Activated CD8-positive, alpha-beta memory T cell treated with anti-CD3 and anti-CD28 coated beads for 24 hours (primary cell): ENCODE measurements at places on chromosomes 3 and 15.

DNA sequence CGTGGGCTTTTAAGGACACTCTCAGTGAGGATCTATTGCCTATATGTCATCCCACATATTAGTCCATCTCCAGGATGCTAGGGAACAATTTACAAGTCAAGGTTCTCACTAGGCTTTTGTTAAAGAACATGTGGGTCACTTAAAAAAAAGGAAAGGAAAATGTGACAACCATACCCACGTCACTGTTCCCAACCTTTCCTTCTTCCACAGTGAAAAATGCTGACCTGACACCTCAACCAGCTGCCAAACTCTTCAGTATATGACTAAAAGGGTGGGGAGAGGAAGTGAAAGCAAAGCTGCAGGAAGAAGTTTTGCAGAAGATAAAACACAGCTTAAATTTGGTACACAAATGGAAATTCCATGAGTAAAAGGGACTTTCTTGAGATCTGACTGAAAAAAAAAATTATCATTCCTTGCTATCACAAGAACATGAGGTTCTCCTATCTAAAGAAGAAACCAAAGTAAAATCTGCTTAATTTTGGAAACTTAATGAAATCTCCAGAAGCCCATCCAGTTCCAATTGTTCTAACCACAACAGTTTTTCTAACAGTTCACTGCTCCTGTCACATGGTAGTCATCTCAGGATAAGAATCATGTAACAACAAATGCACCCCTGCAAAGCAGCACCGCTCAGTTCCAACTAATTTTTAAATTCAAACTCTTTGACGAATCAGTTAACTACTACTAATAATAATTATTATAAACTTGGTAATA is 117.0 kb upstream of the TSPAN3 start:
- DNase-seq, result no peak

- no peak for DNase-seq
These were observed 104.4 kb downstream of the PPP2R3A start for GRCh38 chr3:136069933-136070332.

GRCh38 chr3:53375019-53375418 is 27.7 kb upstream of the DCP1A start:
- DNase-seq, result peak; percentile 72

GRCh38 chr3:130627143-130627855 is 110.3 kb downstream of the COL6A6 start:
- DNase-seq, result no peak

DNA sequence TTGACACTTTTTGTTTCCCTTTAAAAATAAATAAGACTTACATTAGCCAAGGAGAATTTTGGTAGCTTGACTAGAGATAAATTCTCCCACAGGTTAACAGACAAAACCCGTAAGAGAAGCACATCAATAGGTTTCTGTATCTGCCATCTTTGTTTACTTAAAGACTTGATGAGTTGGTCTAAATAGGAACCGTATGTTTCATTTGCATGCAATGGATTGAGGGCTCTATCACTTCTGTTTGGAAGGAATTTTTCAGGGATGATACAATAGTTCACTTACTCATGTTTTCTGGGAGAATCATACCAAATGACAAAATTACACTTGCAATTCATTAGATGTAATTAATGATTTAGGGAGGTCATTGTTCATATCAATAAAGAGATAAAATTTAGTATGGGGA is 631.5 kb upstream of the NR2F2 start:
- no peak for DNase-seq

GRCh38 chr3:192888190-192888589 is 29.5 kb downstream of the MB21D2 start:
- no peak for DNase-seq

DNA sequence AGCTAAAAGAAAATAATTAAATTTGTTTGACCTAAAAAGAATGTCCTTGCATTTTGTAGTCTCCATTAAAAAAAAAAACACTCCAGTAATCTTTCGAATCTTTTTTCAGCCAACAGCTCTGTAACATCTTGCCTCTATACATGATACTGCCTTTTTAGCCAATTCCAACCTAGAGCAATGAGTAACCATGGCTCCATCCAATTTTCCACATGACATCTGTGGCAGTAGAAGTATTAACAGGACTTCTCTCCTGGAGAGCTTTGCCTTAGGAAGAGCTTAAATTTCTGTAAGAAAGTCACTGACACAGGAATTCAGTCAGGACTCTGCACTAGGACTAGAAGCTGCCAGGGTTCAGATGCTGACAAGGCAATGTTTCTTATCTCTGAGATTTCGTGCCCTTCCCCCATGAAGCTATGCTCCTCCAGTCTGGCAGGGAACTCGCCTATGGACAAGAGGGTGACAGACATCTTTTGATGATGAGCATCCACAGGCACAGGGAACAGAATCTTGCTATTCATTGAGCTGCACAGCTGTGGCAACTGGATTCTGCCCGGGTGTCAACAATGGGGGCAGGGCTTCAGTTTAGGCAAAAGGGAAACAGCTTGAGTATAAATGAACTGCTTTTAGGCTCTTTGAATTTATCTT is 81.8 kb downstream of the ALCAM start:
- DNase-seq, result no peak

DNA sequence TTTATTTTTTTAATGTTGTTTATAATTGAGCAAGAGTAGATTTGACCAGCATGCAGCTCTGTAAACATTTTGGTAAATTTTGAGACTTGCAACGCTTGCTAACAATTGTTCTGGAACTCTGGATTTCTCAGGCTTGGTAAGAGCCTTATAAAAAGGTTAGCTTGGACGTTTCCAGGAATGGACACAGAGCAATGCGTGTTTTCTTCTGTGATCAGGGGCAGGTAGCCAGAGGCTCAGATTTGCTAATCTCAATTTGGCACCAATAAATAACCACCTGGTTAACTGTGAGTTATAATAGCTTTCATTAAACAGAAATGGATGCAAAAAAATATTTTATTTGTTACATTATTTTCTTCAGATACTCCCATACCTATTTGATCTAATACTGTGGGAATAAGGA is 39.8 kb downstream of the CADM2 start:
- no peak for DNase-seq

DNA sequence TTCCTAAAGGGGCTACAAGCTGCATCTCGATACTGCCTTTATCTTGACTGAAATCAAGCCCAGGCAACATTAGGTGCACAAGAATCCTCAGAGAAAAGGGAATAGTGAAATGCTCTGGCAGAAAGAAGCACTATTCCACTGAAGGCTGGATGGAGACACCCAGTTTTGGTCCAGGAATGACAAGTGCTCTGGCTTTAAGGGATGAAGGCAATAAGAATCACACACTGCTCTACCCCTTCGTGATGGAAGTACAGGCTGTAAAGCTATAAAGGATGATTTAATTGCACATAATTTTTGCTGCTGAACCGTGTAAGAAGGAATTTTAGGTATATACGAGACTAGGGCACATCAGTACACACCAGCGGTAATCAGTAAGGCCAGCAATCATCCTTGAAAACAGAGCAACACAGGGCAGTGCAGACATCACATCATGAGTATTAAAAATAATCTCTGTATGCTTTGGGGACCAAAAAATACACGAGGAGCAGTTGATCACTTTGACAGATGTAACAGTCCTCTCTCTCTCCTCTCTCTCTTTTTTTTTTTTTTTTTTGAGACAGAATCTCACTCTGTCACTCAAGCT is 414.6 kb upstream of the TBL1XR1 start:
- DNase-seq, result no peak

DNA sequence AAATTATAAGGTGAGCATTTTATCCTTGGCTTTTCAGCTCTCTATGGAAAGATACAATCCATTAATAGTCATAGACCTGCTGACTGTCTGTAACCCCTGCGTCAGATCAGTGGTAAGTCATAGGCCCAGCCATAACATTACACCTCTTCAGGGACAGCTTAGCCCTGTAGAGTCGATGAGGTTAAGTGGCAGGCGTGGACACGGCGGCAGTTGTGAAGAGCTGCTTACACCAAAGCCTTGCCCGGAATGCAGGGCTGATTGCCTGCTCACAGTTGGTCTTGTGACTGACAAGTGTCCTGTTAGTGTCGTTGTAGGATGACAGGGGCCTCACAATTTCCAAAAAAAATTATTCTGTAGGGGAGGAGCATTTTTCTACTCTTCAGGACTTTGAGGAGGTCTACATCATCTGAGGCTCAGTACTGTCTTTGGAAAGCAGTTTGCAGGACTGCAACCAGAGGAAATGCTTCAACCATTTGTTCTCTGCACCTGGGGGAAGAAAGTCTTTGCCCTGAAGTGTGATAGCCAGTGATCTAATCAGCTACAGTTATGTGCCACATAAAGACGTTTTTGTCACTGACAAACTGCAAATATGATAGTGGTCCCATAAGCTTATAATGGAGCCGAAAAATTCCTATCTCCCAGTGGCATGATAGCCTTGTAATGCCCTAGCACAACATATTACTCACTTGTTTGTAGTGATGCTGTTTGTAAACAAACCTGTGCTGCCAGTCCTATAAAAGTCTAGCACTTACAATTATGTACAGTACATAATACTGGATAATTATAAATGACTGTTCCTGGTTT is 14.9 kb upstream of the SELENOT start:
- DNase-seq, result no peak

GRCh38 chr3:26657348-26657976 is 34.9 kb downstream of the LRRC3B start:
- no peak for DNase-seq

GRCh38 chr3:55491296-55491816 is 4.2 kb upstream of the WNT5A start:
- DNase-seq, result no peak

DNA sequence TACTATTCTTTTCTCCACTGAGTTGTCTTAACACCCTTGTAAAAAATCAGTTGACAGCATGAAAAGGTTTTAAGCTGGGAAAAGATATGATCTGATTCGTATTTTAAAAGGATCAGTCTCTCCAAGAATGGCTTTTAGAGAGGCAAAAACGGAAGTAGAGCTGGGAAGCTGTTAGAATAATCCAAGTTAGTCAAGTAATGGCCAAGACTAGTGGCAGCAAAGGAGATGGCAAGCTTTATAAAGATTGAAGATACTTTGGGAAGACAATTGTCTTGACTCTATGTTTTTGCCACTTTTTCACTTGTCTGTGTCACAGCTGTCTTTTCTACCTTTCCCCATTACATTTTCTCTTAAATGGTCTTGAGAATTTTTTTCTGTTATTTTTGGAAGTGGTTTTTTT is 243.5 kb upstream of the MANF start:
- no peak for DNase-seq

GRCh38 chr15:62649793-62650420 is 392.6 kb upstream of the TPM1 start:
- DNase-seq, result no peak

DNA sequence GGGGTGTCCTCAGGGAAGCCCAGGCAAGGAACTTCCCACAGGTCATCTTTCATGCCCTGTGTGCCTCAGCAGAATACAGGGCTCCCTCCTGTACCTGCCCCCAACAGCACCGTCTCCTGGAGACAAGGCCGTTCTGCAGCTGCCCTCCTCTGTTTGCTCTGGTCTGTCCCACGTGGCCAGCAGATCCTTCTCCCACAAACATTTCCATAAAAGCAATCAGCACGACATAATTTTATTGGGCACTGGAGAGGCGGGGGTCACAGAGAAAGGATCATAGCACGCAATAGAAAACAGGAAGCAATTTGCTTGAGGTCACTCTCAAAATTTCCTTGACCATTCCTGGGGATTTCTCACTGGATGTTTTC is 29.4 kb downstream of the STARD5 start:
- no peak for DNase-seq

DNA sequence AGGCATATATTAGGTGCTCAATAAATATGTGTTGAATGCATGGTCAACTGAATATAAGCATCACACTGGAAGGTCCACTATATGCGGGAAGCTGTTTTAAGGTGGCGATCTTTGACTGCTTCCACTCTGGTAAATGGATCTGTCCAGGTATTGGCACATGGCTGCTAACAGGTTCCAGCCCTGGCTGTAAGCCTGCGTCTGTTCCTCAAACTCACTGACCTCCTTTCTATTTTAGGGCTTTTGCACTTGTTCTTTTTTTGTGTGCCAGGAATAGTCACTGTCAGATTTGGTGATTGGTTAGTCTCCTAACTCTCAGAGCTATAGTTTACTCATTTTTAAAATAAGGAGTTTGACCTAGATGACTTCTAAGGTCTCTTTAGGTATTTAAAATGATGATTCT is 46.2 kb downstream of the ADAMTSL3 start:
- DNase-seq, result no peak

GRCh38 chr3:56915966-56916586 is 114.3 kb upstream of the ARHGEF3 start:
- peak; percentile 83 for DNase-seq

- no peak for DNase-seq
These were observed 320.5 kb upstream of the UMPS start for GRCh38 chr3:124409650-124410275.

- peak; percentile 73 for DNase-seq
These were observed 3.8 kb downstream of the TCTA start for GRCh38 chr3:49415931-49416601.

DNA sequence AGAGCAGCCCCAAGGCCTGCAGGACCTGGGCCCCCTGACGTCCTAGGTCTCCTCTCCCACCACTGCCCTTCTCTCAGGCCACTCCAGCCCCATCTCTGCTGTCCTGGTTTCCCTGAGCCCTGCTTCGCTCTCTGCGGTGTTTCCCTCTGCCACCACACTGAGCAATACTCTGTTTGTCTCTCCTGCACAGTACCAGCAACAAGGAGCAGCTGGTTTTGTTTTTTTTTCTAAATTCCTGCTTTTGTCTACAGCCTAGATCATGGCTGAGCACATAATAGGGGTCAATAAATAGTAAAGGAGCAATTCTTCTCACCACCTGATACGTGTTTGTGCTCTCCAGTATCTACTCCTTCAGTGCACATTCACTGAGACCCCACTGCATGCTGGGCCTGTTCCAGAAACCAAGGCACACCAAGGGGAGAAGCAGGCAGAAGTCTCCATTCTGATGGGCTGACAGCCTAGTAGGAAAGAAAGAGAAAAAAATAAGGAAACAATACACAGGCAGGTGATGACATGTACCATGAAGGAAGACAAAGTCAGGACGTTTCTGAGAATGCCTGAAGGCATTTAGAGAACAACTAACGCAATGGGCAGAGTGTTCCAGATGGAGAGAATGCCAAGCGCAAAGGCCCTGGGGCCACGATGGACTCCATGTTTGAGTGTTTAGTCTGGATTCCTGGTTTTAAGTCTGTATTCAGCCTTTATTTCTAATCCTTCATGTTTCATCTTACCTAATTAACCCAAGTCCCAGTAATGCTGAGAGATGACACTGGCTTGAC is 6.0 kb upstream of the ACAD9 start:
- DNase-seq, result no peak

GRCh38 chr15:54119051-54119450 is 140.8 kb downstream of the UNC13C start:
- DNase-seq, result no peak

DNA sequence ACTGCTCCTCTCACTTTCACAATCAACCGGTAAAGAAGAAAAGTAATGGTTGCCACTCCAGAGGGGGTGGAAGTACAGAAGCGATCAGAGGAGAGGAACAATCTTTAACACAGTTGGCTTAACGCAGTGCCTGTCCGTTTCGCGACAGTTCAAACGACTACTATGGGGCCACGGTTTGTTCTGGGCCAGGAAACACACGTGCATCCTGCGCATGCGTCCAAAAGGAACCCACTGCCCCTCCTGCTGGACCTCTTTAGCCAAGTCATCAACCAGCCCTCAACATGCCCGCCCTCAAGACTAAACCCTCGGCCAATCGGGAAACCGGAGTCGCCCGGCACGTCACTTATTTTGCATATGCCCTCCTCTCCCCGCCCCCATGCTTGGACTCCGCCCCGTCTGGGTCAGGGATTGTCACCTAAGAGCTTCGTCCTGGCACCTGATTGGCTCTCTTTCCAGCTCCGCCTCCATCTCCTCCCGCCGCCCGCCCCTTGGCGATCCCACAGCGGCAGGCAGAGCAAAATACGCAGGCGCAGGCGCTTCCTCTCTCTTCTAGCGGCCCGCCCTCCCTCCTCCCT is 345 bp upstream of the CDV3 start:
- peak; percentile 100 for DNase-seq
